Sigmoid colon (tissue), 7 donors: ENCODE measurements at places on chromosomes 2 and 18. TPM values are rescaled to one million over a fixed set of nuclear protein-coding genes. Genes with fewer than 3 reads are reported as not detected.

TBR1 gene
- total RNA-seq, result not detected

GRCh38 chr18:44881461-44882162, 200.9 kb downstream of the SETBP1 start:
- no peak for DNase-seq
- H3K27ac ChIP-seq, result no peak overlapping the region
- no peaks in the 10 kb centered on the region for H3K27me3 ChIP-seq
- H3K36me3 ChIP-seq, result peaks cover 3% of the 10 kb centered on the region

DNA sequence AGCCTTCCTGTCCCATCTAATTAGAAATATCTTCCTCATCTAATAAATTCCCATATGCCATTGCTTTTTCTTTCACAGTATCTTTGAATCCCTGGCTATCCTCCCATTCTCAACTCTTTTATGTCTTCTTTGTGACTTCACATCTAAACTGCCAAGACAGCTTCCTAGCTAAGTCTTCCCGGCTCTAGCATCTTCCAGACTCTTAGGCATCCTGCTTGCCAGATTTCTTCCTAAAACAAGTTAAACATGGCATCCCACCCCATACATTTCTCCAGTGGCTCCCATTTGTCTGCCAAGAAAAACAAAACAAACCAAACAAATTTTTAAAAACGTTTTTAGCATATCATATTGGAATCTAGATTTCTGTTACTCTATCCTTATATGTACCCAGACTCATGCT, 751.9 kb downstream of the MBD2 start:
- no peaks in the 10 kb centered on the region for H3K36me3 ChIP-seq
- no peak overlapping the region for H3K4me3 ChIP-seq
- no peak overlapping the region for H3K27ac ChIP-seq
- H3K27me3 ChIP-seq, result no peaks in the 10 kb centered on the region
- H3K4me1 ChIP-seq, result no peaks in the 10 kb centered on the region

LHCGR gene
- total RNA-seq, result not detected

XIRP2 gene
- not detected for total RNA-seq

DNA sequence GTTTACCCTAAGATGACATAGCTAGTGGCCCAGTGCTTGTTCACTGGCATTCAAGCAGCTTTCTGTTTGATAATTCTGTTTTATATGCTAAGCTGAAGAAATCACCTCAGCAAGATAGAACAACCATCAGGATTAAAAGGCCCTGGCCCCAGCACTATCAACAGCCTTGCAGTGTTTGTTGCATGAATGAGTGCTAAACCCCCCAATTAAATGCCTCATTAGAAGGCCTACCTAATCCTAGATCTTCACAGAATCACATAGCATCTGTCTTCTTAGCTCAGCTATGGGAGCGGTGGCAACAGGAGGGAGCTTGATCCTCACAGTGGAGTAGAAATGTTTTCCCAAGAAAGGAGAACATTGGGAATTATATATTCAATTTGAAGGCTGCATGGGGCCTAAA, 194.1 kb upstream of the HNMT start:
- H3K36me3 ChIP-seq, result no peaks in the 10 kb centered on the region
- no peaks in the 10 kb centered on the region for H3K27me3 ChIP-seq
- no peaks in the 10 kb centered on the region for H3K4me1 ChIP-seq
- H3K27ac ChIP-seq, result no peak overlapping the region
- H3K4me3 ChIP-seq, result no peak overlapping the region
- no peak for DNase-seq

SP140 gene
- 2.1 TPM for total RNA-seq

DNAJC5G gene
- total RNA-seq, result not detected

DNA sequence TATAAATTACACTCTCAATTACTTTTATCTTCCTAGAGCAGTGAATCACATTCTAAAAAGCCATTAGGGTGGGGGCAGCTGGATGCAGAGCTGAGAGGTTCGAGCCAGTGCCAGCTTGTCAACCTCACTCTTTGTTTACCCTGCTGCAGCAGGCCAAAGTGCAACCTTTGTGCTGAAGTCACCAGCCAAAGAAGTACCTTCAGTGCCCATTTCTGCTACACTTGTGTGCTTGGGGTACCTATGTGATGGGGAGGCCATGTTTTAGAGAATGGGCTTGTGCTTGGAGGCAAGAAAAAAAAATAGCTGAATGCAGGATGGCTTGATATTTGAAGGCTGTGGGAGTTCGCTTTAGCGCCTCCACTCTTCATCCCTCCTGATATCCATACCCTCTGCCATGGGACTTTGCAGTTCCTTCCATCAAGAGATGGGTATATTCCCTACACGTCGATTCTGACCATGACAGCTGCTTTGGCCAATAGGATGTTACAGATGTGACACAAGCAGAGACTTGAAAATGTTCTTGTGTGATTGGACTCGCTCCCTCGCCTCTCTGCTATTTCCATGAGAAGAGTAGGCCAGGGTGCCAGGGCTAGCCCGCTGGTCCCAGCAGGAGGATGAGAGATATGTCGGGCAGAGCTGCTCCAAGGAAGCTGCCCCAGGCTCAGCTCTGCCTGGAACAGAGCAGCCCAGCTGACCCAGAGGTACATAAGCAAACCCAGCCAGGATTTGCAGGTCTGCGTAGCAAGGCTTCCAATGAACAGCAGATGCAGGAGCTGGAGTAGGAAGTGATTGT, 12.7 kb upstream of the FZD5 start:
- no peaks in the 10 kb centered on the region for H3K36me3 ChIP-seq
- H3K27ac ChIP-seq, result no peak overlapping the region
- H3K27me3 ChIP-seq, result no peaks in the 10 kb centered on the region
- H3K4me3 ChIP-seq, result no peak overlapping the region

GRCh38 chr2:176177580-176178037, 10.9 kb upstream of the HOXD1 start:
- DNase-seq, result no peak
- peaks cover 12% of the 10 kb centered on the region for H3K4me1 ChIP-seq
- H3K27ac ChIP-seq, result no peak overlapping the region
- no peaks in the 10 kb centered on the region for H3K36me3 ChIP-seq
- peak overlapping the region; percentile 34 for H3K4me3 ChIP-seq
- peaks cover 72% of the 10 kb centered on the region for H3K27me3 ChIP-seq

SRD5A2 gene
- not detected for total RNA-seq

DNA sequence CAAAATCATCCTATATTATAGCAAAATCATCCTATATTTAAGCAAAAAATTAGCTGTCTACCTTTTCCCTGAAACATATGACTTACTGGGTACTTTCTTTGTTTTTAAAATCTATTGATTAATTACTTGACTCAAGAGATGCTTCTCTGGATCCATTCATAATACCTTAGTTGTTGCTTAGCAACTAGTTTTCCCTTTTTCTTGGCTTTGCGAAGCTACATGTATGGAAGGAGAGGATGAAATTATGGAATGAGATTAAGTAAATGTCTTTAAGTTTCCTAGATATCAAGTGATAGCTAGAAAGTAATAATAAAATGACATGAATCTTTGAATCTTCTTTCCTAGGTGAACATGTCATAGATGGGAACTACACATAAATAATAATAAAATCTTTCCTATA, 1033.2 kb upstream of the FAM98A start:
- no peak overlapping the region for H3K27ac ChIP-seq
- H3K4me1 ChIP-seq, result no peaks in the 10 kb centered on the region
- no peak overlapping the region for H3K4me3 ChIP-seq
- H3K27me3 ChIP-seq, result no peaks in the 10 kb centered on the region
- H3K36me3 ChIP-seq, result no peaks in the 10 kb centered on the region
- DNase-seq, result no peak

GRCh38 chr2:225076125-225076524, 33.9 kb upstream of the DOCK10 start:
- no peaks in the 10 kb centered on the region for H3K4me1 ChIP-seq
- DNase-seq, result no peak
- H3K27ac ChIP-seq, result no peak overlapping the region
- no peak overlapping the region for H3K4me3 ChIP-seq

LRRTM1 gene
- 2.1 TPM for total RNA-seq

CAPN14 gene
- total RNA-seq, result 0.16 TPM

DNA sequence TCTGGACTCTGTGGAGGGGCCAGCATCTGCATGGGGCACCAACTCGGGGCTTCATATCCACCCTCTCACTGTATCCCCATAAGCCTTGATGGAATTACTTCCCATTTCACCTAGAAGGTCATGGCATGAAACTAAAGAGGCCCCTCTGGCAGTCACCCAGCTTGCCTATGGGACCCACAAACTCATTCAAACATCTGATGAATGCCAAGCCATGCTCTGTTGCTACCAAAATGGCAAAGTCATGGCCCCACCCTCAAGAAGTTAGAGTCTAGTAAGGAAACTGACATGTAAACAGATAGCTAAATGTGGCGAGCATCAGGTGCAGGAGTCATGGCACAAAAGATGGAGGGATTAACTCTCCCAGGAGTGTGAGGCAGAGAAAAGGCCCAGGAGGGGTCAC, 14.5 kb downstream of the CYB5A start:
- no peak overlapping the region for H3K4me3 ChIP-seq
- no peak overlapping the region for H3K27ac ChIP-seq
- peaks cover 3% of the 10 kb centered on the region for H3K36me3 ChIP-seq
- H3K27me3 ChIP-seq, result no peaks in the 10 kb centered on the region
- no peak for DNase-seq

- no peak for DNase-seq
- peaks cover 33% of the 10 kb centered on the region for H3K4me1 ChIP-seq
- no peaks in the 10 kb centered on the region for H3K36me3 ChIP-seq
Observed at GRCh38 chr2:41871080-41871479, 176.7 kb upstream of the PKDCC start.

C18orf54 gene
- total RNA-seq, result 3.0 TPM

- H3K27ac ChIP-seq, result no peak overlapping the region
- H3K4me1 ChIP-seq, result no peaks in the 10 kb centered on the region
- no peak for DNase-seq
- no peaks in the 10 kb centered on the region for H3K27me3 ChIP-seq
- no peaks in the 10 kb centered on the region for H3K36me3 ChIP-seq
- H3K4me3 ChIP-seq, result no peak overlapping the region
Observed at GRCh38 chr18:23966909-23967308, 47.6 kb upstream of the TTC39C start.

RAB31 gene
- total RNA-seq, result 66.8 TPM

- no peaks in the 10 kb centered on the region for H3K4me1 ChIP-seq
- no peak overlapping the region for H3K27ac ChIP-seq
- no peaks in the 10 kb centered on the region for H3K36me3 ChIP-seq
- DNase-seq, result no peak
- no peaks in the 10 kb centered on the region for H3K27me3 ChIP-seq
Observed at GRCh38 chr18:11040823-11041656, 108.3 kb downstream of the PIEZO2 start.

GREB1L gene
- total RNA-seq, result 2.1 TPM

AFF3 gene
- 22.0 TPM for total RNA-seq

LAMA3 gene
- 8.4 TPM for total RNA-seq

CERKL gene
- not detected for total RNA-seq

DNA sequence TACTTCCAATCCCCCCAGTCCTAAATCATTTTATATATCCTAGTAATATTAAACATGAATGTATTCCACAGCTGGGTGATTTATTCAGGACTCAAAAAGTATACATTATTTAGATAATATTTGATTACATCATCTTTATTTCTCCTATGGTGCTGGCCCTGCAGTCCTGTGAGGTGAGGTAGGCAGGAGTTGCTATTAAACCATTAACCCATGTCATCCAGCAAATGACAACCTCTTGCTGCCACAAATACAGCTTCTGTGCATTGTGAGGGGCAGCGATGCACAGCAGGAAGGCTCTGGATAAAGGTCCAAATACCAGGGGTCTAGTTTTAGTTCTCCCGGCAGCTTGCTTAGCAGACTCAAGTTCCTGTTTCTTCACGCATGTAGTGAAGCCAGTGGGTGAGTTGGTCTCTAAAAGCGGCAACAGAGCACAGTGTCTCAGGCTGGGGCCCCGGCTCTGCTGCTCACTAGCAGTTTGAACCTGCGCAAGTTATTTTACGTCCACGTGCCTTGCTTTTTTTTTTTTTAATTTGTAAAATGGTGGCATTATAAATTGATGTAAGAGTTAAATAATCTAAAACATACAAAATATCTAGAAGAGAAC, 36.1 kb downstream of the INSIG2 start:
- no peaks in the 10 kb centered on the region for H3K36me3 ChIP-seq
- DNase-seq, result no peak
- no peaks in the 10 kb centered on the region for H3K27me3 ChIP-seq
- H3K27ac ChIP-seq, result no peak overlapping the region
- H3K4me3 ChIP-seq, result no peak overlapping the region

GRCh38 chr2:102063941-102064678, 72.3 kb downstream of the IL1R2 start:
- H3K27me3 ChIP-seq, result no peaks in the 10 kb centered on the region
- H3K27ac ChIP-seq, result peak overlapping the region; percentile 97
- H3K4me3 ChIP-seq, result no peak overlapping the region
- no peaks in the 10 kb centered on the region for H3K36me3 ChIP-seq
- DNase-seq, result peak; percentile 98

KCNE4 gene
- 13.8 TPM for total RNA-seq

GRCh38 chr2:123513351-123513750, 511.7 kb upstream of the CNTNAP5 start:
- DNase-seq, result no peak
- no peaks in the 10 kb centered on the region for H3K27me3 ChIP-seq
- H3K4me3 ChIP-seq, result no peak overlapping the region
- no peak overlapping the region for H3K27ac ChIP-seq

DNA sequence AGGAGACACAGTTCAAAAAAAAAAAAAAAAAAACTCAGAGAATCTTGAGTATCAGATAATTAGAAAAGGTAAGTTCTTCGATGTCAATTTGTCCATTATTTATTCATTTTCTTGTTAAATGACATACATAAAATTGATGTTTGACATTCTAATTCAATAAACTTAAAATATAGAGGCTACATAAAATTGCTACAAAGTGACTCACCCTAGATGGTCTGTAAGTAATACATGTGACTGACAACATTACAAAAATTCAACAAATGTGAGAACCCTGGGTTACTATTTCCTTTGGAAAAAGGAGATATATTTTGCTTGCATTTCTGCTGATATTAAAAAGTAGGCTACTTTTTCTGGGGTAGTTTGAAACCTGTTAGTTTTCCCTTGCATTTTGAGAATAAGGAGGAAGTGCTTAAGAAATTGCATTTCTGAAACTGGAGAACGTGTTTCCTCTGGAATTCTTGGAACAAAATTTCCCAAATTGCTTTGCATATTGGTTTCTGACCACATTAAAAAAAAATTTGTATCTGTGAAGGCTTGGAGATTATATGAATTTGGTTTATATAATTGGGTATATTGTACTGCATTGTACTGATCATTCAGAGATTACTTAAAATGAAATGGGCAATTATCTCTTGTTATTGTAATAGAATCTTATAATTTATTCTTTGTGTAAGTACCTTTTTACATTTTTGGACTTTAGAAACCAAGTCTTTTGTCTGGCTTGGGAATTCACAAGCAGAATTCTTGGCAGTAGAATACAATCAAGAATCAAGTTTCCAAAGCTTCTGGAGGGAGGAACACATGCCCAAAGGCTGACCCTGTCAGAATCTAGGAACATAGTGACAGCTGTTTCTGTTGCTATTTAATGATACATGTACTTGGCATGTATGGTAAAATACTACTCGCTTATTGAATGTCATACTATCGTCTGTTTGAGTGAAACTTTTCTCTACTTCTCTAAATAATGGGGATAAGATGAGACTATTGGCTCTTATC, 106.1 kb downstream of the DSEL start:
- H3K27me3 ChIP-seq, result no peaks in the 10 kb centered on the region
- H3K36me3 ChIP-seq, result no peaks in the 10 kb centered on the region
- DNase-seq, result no peak
- H3K4me1 ChIP-seq, result peaks cover 8% of the 10 kb centered on the region

DCDC2C gene
- not detected for total RNA-seq

ZNF804A gene
- total RNA-seq, result 0.14 TPM

TLX2 gene
- total RNA-seq, result 1.9 TPM

CWC22 gene
- total RNA-seq, result 28.9 TPM

GRCh38 chr2:28668106-28668814, 83.4 kb upstream of the PPP1CB start:
- no peaks in the 10 kb centered on the region for H3K27me3 ChIP-seq
- H3K27ac ChIP-seq, result no peak overlapping the region
- peaks cover 39% of the 10 kb centered on the region for H3K4me1 ChIP-seq
- no peaks in the 10 kb centered on the region for H3K36me3 ChIP-seq

IHH gene
- not detected for total RNA-seq

LINC00305 gene
- not detected for total RNA-seq
